NCI-H1092 (cell line): ENCODE measurements at places on chromosomes 12 and 14.

- no peak for DNase-seq
These were observed 91.9 kb downstream of the DAD1 start for GRCh38 chr14:22497144-22497423.

DNA sequence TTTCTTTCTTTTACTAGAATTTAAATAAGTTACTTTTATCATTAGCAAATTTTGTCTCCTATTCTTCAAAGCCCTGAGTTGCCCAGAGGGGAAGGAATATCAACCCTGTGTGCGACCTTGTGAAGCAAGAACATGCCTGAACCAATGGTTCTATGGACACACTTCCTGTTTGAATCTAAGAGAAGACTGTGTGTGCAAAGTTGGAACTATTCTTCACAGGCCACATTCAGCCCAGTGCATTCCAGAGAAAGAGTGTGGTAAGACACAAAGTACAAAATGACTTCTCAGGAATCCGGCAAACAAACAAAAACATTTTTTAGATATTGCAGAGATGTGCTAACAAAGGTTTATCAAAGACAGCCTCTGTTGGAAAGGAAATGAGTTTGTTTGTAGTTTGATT is 90.8 kb upstream of the PTPRQ start:
- no peak for DNase-seq

DNA sequence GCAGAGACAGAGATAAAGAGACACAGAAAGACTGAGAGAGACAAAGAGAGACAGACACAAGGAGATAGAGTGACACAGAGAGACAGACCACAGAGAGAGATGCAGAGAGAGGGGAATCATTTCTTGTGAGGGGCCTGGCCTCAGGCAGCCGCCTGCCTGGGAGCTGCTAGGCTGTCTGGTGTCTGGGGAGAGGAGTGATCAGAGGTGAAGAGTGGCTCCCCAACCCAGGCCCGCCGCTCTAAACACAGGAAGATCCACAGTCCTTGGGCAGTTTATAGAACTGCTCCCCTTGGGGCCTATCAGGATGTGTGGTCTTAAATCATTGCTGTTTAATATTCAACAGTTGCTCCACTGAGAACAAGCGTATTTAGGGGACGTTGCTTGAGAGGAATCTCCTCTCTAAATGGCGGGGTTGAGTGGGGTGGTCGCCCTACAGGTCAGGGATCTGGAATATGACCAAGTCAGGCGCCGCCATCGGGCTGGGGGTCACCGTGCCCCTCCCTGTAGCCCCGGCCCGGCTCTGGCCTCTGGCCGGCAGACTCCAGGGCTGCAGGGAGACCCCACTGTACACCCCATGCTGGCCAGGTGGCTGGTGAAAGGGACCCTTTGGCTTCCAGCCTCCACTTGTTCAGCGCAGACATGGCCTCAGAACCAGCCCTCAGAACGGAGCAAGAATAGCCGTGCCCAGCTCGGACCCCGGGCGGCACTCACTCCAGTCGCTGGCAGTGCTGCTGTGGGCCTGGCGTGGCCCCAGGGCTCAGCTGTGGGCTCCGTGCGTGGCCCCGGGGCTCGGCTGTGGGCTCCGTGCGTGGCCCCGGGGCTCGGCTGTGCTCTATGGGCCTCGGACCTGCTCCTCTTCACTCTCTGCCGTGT is 89.4 kb downstream of the GALNT9 start:
- no peak for DNase-seq

DNA sequence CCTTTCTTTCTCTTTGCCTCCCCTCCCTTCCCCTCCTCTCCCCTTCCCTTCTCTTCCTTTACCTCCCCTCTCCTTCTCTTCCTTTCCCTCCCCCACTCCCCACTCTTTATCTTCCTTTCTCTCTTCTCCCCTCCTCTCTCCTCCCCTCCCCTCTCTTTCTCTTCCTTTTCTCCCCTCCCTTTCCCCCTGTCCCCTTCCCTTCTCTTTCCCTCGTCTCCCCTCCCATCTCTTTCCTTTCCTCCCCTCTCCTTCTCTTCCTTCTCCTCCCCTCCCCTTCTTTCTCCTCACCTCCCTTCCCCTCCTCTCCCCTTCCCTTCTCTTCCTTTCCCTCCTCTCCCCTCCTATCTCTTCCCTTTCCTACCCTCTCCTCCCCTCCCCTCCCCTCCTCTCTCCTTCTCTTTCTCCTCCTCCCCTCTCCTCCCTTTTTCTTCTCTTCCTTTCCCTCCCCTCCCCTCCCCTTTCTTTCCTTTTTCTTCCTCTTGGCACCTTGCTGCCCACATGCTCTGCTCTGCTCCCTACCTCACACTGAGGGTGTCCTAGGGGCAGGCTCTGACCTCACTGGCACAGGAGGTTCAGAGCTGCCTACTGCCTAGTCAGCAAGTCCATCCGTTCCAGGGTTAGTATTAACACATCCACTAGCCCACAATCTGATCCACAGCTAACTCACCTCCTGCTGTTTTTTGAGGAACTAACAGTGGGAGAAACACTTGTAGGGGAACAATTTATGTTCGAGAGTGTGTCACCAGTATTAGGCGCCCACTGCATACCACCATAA is 101.0 kb downstream of the NUAK1 start:
- no peak for DNase-seq

DNA sequence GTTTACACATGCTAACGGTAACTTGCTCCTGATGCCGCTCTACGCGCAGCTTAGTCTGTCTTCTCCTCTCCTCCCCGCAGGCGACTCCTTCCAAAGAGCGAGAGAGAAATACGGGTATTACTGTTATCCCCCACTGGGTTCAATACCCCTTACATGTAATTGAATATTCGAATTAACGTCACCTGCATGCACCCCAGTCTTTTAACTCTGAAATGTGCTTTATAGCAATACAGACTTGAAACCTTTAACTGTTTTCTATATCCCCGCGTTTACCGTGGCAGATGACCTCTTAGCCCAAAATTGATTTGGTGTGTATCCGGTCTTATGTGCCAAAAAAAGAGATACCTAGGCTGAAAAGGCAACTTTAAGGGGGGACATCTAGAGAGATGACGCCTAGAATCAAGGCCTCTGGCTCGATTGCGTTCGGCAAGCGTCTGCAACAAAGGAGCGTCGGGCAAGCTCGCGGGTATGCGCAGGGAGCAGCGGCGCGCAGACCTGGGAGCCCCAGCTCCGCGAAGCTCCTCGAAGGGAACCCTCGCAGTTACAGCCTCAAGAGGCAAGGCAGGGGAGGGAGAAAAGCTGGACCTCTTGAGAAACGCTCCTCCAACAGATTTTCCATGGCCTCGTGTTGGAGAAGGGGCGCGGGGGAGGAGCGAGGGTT is 6.8 kb upstream of the FOXG1 start:
- no peak for DNase-seq

GRCh38 chr12:94305130-94305957 is 154.3 kb downstream of the CEP83 start:
- no peak for DNase-seq

DNA sequence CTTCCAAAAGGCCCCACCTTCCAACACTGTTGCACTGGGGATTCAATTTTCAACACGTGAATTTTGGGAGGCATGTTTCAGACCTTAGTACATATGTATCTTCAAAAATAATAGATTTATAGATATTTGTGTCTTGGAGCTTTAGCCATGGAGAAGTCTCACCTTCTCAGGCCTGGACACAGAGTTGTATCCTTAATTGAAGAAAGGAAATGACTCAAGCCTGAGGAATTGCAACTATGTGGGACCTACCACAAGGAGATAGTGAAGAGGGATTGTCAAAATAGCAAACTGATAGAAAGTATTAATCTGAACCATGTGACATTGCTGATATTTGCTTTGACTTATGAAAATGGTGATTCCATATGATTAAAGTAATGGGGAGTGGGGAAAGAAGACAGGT is 89.8 kb downstream of the ACSS3 start:
- DNase-seq, result no peak
